ENCODE measurements at places on chromosomes 13 and 19.

DNA sequence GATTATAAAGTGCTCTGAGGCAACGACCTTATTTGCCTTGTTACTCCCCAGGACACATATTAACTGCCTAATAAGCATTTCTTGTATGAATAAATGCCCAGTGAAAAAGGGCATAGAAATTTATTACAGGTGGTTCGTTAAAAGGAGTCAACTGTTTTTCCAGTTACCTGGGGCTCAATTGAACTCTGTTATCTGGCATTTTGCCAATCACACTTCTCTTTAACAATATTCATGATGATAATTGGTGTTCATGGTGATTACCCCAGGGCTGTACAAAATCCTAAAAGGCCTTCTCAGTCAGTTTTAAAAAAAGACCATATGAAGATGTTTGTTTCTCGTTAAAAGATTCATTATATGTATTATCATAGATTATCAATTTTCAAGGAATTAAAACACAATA is 57.1 kb downstream of the KL start:
- DNase-seq = no peak

GRCh38 chr13:39540929-39541605 is 61.9 kb downstream of the LHFPL6 start:
- no peak for DNase-seq

- no peak for DNase-seq
Observed at GRCh38 chr13:42766016-42766415, 15.4 kb upstream of the FAM216B start.

DNA sequence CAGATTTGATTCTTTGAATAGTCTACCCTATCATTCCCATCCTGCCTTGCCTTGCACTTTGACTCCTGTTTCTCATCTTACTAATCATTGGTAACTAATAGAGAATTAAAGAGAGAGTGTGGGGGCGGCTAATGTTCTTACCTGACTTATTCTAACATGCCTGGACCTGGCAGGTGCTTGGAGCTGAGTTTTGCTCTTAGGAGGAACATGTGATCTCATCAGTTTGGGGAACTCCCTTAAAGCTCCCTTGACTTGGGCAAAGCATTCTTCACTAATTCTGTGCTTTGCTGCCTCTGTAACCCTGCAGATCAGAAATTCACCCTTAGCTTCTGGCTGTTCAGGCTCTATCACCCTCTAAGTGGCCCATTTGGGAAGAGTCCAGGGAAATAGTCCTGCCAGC is 861.1 kb downstream of the GPC5 start:
- DNase-seq = no peak

GRCh38 chr19:47370045-47370611 is 21.0 kb downstream of the DHX34 start:
- DNase-seq = no peak

GRCh38 chr13:32107973-32108372 is 76.4 kb downstream of the FRY start:
- DNase-seq = no peak

DNA sequence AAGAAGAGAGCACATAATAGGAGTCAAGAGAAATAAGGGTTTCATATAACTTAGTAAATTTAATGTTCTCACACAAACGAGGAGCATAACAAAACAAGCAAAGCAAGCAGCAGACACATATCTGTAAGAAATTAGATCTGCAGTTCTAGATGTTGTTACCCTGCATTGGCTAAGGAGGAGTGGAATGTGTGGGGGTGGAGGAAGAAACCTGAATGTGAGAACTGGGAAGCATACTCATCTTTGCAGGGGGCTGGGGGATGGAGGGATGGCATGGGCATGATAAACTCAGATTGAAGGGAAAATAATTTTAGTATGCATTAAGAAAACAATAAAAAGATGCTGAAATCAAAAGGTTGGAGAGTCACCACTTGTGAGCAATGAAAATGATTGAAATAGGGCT is 255.0 kb downstream of the LIG4 start:
- DNase-seq = no peak

- DNase-seq = no peak
Observed at GRCh38 chr13:38908574-38908973, 82.1 kb downstream of the STOML3 start.

DNA sequence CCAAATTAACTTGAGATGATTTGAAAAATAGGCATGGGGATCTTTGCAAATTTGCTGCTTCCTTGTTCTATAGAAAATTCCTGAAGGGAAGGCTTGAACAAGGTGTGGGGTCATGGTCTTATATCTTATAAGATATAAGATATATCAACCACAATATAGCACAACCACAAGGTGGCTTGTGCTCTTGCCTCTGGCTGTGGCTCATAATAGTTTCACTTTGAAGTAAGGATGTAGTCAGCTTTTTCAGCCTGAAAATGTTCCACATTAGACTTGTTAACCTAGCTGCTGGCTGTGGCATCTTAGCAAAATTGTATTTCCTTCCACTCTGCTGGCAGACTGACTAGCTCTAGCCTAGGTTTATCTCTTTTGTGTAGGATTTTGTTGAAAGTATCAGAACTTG is 169.7 kb downstream of the KLF5 start:
- DNase-seq = no peak

GRCh38 chr19:39696387-39696786 is 7.9 kb upstream of the LGALS14 start:
- no peak for DNase-seq

DNA sequence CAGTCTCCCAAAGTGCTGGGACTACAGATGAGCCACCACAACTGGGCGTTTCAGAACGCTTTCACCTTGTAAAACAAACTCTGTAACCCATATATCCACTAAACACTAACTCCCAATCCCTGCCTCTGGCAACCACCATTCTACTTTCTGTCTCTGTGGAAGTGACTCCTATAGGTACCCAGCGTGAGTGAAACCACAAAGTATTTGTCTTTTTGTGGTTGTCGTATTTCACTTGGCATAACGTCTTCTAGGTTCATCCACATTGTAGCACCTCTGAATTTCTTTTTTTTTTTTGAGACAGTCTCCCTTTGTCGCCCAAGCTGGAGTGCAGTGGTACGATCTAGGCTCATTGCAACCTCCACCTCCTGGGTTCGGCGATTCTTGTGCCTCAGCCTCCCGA is 44.8 kb downstream of the BRD4 start:
- no peak for DNase-seq

DNA sequence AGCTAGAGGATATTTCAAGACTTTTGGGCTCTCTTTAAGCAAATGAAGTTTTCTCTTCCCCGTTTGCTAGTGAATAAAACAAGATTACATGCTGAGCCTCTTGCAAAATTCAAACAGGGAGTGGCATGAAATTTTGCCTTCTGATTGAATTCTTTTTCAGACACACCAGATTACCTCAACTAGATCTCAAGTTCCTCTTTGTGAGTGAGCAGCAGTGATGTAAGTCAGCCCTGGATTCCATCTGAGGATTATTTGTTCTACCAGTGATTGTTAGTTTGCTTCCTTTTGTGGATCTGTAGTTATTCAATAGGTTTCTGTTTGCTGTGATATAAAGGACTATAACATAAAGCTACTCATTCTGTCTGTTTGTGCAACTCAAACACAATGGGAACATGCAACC is 407.7 kb downstream of the LMO7 start:
- no peak for DNase-seq

- no peak for DNase-seq
Observed at GRCh38 chr13:21694831-21695230, 24.0 kb downstream of the FGF9 start.

- no peak for DNase-seq
Observed at GRCh38 chr19:44890366-44891015, 563 bp upstream of the TOMM40 start.

GRCh38 chr19:38033658-38034491 is 126.9 kb downstream of the SIPA1L3 start:
- no peak for DNase-seq

- no peak for DNase-seq
Observed at GRCh38 chr19:46945694-46946489, 73.7 kb upstream of the NPAS1 start.

DNA sequence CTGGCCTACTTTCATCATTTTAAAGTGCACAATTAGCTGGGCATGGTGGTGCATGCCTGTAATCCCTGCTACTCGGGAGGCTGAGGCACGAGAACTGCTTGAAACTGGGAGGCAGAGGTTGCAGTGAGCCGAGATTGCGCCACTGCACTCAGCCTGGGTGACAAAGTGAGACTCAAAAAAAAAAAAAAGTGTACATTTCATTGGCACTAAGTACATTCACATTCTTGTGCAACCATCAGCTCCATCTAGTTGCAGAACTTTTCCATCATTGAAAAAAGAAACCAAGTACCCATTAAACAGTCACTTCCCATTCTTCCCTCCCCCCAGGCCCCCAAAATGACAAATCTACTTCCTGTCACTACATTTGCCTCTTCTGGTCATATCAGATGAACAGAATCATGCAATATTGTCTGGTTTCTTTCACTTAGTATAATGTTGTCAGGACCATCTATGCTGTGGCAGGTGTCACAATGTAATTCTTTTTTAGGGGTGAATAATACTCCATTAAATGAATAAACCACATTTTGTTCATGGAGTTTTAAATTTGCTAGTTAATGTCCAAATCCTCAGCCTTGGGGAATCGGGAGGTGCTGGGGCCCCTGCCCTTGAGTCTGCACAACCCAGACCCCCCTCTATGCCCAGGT is 7.4 kb upstream of the SIGLEC11 start:
- no peak for DNase-seq

- no peak for DNase-seq
Observed at GRCh38 chr19:944171-944567, 18.3 kb downstream of the ARID3A start.

GRCh38 chr19:517721-518597 is 10.7 kb downstream of the TPGS1 start:
- no peak for DNase-seq

GRCh38 chr13:110349239-110349638 is 42.2 kb downstream of the COL4A2 start:
- DNase-seq = no peak

DNA sequence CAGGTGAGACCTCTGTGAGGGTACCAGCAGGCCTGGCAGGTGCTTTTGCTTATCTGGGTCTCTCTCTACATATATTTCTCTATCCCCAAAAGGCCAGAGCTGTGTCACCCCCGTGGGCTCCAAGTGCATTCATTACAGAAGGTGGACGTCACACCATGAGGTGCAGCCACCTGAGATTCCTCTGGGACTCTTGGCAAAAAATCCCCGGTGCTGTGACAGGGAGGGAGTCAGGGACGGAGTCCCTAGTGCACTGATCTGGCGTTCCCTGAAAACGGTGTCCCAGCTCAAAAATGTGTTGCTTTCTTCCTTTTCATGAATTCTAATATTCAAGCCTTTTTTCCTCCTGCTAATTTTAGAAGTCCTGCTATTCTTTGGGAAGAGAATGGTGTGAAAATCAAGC is 13.5 kb downstream of the TSHZ3 start:
- DNase-seq = no peak

- DNase-seq = no peak
Observed at GRCh38 chr19:58522709-58523108, 3.1 kb upstream of the ZBTB45 start.

DNA sequence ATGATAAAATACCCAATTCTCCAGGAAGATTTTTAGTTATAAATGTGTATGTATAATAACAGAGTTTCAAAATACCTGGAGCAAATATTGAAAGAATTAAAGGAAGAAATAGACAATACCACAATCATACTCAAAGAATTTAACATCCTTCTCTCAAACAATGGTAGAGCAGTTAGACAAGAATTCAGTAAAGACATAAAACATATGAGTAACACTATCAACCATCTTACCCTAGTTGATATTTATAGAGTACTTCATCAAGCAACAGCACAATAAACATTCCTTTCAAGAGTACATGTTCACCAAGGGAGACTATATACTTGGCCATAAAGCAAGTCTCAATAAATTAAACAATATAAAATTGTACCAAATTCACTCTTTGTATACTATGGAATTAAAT is 108.4 kb downstream of the DLEU7 start:
- DNase-seq = no peak

DNA sequence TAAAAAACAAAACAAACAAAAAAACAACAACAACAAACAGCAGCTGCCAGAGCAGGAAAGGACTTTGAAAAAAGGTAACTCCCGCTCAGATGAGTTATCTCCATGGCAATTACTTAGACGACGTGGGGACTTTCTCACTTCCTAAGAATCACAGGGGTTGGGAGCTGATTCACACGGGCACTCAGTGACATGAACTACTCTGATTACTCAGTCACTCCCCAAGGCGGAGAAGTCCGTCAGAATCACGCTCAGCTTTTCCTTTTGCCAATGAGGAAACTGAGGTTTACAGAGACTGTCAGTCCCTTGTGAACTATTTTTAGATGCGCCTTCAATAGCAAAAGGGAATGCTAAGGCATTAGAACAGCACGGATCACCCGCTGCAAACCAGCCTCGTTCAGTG is 32.3 kb upstream of the MATK start:
- DNase-seq = peak; percentile 46

DNA sequence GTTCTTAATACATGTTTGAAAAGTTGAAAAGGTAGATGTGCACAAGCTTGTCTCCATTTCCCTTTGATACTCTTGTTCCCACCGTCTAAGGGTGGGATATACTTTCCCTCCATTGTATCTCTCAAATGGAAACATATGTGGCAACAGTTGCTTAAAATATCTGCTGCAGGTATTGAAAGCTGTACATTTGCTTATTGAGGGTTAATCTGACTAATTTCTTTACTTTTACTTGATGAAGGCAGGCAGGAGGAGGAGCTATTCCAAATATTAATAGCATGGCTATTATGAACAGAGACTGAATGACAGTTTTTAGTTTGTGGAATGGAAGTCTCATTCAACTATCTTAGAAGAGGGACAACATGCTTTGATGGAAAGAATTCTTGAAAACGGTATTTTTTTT is 103.8 kb downstream of the SLC10A2 start:
- no peak for DNase-seq

DNA sequence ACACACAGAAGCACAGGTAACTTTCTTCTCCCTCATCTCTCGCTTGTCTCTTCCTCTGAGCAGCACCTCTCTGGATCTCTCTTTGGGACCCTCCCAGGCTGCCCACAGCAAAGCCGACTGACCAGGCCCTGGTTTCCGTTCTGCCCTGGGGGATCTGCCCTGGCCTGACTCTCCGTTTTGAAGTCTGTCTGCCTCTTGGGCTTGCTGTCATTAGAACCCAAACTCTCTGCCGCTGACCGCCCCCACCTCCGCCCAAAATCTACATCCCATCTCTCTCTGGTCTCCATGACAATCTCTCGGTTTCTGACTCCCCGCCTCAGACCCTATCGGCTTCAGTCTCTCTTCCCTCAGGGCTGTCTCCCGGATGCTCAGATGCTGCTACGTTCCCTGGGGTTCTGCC is 6.9 kb downstream of the KCNC3 start:
- no peak for DNase-seq

Data from stimulated activated CD4-positive, alpha-beta T cell treated with anti-CD3 and anti-CD28 coated beads, TNF-alpha, amount 100 ng/mL, for 24 hours (primary cell).